ENCODE measurements at places on chromosomes 1 and 21.

DNA sequence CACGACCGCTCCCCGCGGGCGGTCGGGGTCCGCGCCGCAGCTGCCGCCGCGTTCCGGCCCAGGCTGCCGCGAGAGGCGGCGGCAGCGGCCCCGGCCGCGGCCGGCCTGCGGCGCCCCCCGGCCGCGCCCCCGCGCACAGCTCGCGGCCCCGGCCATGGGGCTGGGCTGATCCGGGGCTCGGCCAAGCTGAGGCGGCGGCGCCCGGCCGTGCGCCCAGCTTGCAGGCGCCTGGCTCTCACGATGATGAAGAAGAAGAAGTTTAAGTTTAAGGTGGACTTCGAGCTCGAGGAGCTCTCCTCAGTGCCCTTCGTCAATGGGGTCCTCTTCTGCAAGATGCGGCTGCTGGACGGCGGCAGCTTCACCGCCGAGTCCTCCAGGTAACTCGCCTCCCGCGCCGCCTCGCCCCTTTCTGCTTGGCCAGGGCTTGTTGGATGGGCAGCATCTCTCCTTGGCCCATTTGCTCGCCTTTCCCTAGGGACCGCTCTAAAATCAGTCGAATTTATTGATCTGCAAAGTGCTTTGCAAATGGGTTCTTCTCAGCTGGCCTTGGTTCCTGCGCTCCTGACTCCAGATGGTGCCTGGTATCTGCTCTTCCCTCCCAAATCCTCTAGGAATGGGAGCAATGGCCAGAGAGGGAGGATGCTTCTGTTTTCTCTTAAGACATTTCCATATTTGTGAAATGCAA is 431 bp downstream of the EEIG2 start:
- peak; percentile 23 for DNase-seq

- DNase-seq: no peak
Measured at GRCh38 chr1:30966690-30967369, 58.3 kb upstream of the SDC3 start.

DNA sequence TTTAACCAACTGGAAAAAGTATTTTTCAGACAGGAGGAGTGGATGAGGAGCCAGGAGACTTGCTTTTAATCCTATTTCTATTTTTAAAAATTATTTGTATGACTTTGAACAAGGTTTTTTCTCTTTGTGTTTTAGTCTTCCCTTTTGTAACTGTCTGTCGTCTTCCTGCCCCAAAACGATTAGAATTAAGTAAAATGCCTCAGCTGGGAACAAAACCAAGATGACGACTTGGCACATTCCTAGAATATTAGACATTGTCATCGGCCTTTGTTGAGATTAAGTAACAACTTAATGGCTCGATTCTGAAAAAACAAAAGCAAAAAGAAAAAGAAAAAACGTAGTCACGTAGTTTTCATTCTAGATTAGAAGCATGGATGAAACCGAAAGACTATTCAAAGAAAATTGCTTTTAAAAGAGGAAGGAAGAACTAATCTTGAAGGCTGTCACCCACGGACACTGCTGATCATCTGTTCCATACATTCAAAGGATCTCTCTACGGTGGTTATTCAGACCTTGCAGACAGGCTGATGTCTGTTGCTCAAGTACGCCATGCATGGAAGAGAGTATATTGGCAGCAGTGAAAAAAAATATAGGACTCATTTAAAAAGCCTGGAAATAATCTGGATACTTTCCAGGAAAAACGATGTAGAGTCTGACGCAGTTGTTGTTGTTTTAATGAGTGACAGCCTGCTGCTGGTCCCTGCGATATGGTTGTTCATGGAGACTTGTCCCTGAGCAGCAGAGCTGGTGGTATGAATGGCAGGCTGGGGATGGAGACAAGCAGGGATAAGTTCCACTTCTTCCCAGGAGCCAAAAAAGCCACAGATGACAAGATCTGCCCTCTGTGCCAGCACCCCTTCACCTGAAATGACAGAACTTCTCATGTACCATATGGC is 16.8 kb downstream of the GNG4 start:
- DNase-seq: peak; percentile 46

- DNase-seq: peak; percentile 59
Measured at GRCh38 chr1:59422921-59423575, 126.2 kb downstream of the FGGY start.

DNA sequence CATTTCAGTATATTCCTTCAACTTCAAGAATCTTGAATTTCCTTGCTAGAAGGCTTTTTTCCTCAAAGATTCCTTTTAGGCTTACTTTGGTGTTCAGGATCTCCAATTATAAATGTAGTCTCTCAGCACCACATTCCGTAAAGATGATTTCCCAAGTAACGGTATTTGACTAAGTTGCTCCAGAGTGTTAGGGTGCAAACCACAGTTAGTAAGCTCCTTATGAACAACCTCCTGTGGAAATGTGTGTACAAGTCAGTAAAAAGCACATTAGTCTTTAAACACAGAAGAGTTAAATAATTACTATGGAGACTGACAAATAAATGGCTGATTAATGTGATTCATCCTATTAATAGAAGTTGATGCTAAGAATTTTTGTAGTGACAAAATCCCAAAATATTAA is 10.3 kb downstream of the DONSON start:
- DNase-seq: no peak

DNA sequence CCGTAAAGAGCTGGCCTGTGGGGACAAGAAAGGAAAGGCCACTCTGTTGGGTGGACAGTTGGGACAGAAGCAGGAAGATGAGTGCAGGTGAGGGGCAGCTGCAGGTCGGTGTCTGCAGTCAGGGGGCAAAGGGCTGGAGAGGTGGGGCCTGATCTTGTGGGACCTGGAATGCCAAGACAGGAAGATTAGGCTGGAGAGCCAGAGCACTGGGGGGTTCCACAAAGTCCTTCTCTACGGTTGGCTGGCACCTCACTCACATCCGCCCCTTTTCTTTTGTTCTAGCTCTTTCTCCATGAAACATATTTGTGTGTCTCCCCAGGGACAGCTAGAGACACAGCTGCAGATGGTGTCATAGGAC is 404.1 kb downstream of the PTPRU start:
- DNase-seq: no peak

- no peak for DNase-seq
Measured at GRCh38 chr1:172654535-172654934, 4.4 kb upstream of the FASLG start.

GRCh38 chr1:230064283-230064682 is 2.8 kb upstream of the GALNT2 start:
- no peak for DNase-seq

DNA sequence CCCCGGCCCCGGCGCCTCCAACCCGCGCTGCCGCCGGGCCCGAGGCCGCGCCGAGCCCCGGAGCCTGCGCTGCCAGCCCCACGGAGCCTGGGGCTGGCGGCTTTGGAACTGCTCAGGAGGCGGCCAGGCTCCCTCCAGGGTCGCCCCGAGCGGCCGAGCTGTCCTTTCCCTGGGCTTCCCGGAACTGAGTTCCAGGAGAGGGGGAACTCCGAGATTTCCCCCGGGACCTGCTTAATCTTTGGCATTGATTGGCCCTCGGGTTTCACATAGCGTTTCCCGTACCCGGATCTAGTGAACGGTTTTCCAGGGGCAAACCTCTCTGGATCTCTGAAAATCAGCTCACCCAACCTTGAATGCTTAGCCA is 504 bp downstream of the H6PD start:
- no peak for DNase-seq

- DNase-seq: no peak
Measured at GRCh38 chr1:113040718-113041412, 32.1 kb upstream of the LRIG2 start.

- no peak for DNase-seq
Measured at GRCh38 chr21:33053951-33054350, 16.0 kb upstream of the OLIG1 start.

DNA sequence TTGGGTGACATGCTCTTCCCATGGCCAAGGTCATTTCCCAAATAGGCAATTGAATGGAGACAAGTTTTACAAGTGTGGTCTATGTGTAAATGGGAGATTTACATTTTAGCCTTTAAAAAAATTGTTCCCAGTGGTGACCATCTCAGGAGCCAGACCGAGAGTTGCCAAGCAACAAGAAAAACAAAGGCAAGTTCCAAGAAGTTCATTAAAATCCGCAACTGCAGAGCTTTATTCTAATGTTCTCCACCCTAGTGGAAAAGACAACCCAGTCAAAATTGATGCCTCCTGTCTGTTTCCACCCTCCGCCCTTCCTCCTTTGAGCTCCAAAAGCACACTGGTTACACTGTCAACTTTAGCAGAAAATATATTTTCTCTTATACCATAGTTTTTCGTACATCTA is 33.2 kb upstream of the CD55 start:
- DNase-seq: no peak

DNA sequence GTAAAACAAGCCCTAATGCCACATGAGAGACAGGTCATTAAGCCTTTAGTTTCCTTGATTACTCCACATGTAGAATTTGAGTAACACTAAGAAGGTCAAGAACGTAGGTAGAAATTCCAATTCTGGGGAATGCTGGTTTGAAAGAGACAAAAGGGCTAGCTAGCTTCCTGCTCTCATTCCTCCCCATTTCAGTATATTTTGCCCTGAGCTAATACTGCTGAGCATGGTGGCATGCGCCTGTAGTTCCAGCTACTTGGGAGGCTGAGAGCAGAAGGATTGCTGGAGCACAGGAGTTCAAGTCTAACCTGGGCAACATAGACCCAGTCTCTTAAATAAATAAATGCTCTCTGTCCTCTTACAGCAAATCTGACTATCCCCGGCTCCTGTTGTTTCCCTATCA is 12.8 kb downstream of the PRDX6 start:
- no peak for DNase-seq

DNA sequence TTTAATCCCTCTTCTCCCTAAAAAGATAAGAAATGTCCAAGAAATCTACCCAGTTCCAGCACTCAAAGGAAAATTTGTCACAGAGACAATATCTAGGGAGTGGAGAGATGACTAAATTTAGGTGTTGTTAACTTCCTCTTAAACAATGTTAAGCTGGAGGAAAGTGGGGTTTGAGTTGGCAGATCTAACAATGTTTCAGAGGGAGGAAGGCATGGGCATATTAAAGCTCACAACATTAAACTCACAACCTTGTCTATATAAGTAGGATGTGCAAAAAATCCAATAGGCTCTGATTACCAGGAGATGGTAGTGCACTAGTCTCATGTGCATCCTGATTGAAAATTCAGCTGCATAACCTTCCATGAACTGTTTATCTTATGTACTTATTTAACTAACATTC is 190.1 kb downstream of the BARHL2 start:
- no peak for DNase-seq

DNA sequence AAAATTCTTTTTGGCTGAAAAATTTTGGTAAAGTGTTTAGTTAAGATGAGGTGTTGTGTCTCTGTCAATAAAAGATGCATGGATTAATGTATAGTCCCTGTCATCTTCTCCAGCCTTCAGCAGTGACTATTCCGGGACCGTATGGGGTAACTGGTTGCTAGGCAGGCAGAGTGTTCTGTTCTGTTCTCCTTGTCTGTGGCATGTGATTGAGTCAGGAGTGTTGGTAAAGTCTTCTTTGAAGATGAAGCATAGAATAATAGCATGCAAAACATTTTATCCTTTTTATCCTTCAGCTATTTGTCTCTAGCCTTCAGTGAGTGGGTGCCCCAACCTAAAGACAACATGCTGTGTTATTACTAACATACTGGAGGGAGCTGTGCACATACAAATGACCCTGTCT is 74.6 kb downstream of the RGL1 start:
- DNase-seq: no peak

DNA sequence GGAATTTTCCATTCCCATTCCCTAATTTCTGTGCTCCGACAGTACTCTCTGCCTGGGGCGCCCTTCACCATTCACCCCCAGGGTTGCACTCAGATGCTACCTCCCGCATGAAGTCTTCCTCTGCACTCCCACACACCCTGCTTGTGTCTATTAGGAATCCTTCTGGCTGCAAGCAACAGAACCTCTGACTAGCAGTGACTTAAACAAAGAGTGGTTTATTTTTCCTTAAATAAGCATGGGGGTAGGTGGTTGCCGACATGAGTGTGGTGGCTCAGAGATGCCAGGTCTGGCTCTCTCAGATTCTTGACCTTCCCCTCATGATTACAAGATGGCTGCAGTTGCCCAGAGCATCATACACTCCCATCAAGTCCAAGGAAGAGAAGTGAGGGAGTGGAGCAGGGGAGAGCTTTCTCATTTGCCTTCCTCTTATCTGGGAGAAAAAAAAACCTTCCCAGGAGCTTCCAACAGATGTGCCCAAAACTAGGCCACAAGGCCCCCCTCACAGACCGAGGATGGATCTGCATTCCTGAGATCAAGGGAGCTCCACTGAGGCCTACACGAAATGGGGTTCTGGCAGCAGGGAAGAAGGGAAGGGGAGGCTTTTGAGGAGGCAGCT is 49.6 kb upstream of the LBR start:
- DNase-seq: no peak

GRCh38 chr1:87084244-87084836 is 169.9 kb downstream of the HS2ST1 start:
- DNase-seq: peak; percentile 16

- DNase-seq: no peak
Measured at GRCh38 chr1:9008236-9008635, 18.0 kb downstream of the SLC2A7 start.

GRCh38 chr1:229454056-229454455 is 20.2 kb upstream of the ACTA1 start:
- no peak for DNase-seq

DNA sequence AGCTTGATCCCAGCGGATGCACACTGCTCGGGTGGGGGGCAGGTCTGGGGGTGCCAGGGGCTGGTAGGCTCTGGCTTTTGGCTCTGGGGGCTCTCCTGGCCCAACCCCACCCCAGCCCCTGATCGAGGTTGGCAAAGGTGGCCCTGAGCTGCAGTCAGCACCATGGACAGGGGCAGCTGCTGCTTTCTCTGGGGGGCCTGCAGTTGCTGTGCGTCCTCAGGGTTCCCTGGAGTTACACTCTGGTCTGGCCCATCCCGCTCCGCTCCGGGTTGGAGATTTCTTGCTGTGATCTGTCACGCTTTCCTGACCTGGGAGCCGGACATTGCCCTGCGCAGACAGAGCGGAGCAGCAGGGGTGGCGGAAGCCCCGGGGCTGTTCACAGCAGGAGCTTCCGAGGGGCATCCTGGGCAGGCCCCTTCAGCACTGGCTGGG is 8.0 kb upstream of the PLCH2 start:
- DNase-seq: no peak

GRCh38 chr21:44052071-44052829 is 40.1 kb downstream of the TRAPPC10 start:
- peak; percentile 86 for DNase-seq

- no peak for DNase-seq
Measured at GRCh38 chr1:48543854-48544253, 71.8 kb upstream of the SPATA6 start.

GRCh38 chr1:232377494-232377770 is 252.5 kb downstream of the SIPA1L2 start:
- no peak for DNase-seq

GRCh38 chr1:21594935-21595897 is 73.9 kb downstream of the RAP1GAP start:
- DNase-seq: peak; percentile 12

- DNase-seq: no peak
Measured at GRCh38 chr1:156050376-156050775, 3.2 kb downstream of the UBQLN4 start.

- no peak for DNase-seq
Measured at GRCh38 chr1:55611123-55611522, 396.0 kb upstream of the USP24 start.

- DNase-seq: no peak
Measured at GRCh38 chr1:17143760-17144159, 24.5 kb upstream of the PADI2 start.
